ENCODE measurements at places on chromosomes 7 and 10. TPM values are rescaled to one million over a fixed set of nuclear protein-coding genes. Genes with fewer than 3 reads are reported as not detected.

The VWDE gene
- 0.50 TPM for total RNA-seq

The ANKRD30A gene
- total RNA-seq, result not detected

The SLIT1 gene
- not detected for total RNA-seq

The OPALIN gene
- not detected for total RNA-seq

The CASTOR2 gene
- 10.8 TPM for total RNA-seq

The PON3 gene
- total RNA-seq, result 0.93 TPM

The CRTAC1 gene
- 0.80 TPM for total RNA-seq

The BICC1 gene
- 3.9 TPM for total RNA-seq

The IGFBP1 gene
- total RNA-seq, result 0.72 TPM

The FBXL13 gene
- 1.3 TPM for total RNA-seq

The LRIT1 gene
- total RNA-seq, result not detected

The PDSS1 gene
- 16.9 TPM for total RNA-seq

The GOLGA7B gene
- total RNA-seq, result not detected

The SPDYE2B gene
- not detected for total RNA-seq

The CYP2C19 gene
- total RNA-seq, result not detected

The AZGP1 gene
- not detected for total RNA-seq

The ZDHHC6 gene
- 43.6 TPM for total RNA-seq

The CFAP58 gene
- 0.40 TPM for total RNA-seq

The SLC16A12 gene
- total RNA-seq, result 0.80 TPM

The FGFBP3 gene
- total RNA-seq, result 0.27 TPM

The FAM25A gene
- total RNA-seq, result not detected

The ERVW-1 gene
- not detected for total RNA-seq

The SCART1 gene
- total RNA-seq, result 0.86 TPM

The KCNH2 gene
- total RNA-seq, result 0.07 TPM

The GOT1 gene
- 27.1 TPM for total RNA-seq

The AGR3 gene
- not detected for total RNA-seq

The EPO gene
- not detected for total RNA-seq

The EEPD1 gene
- total RNA-seq, result 0.27 TPM

The SHH gene
- not detected for total RNA-seq

The SPDYE17 gene
- not detected for total RNA-seq

The GNAT3 gene
- not detected for total RNA-seq
